ENCODE measurements at places on chromosomes 3 and 15.
A peak's percentile ranks its signal among the peaks of the same experiment; 100 is the strongest.

- DNase-seq, result no peak
These were observed 623.5 kb downstream of the EDEM1 start for GRCh38 chr3:5811016-5811415.

DNA sequence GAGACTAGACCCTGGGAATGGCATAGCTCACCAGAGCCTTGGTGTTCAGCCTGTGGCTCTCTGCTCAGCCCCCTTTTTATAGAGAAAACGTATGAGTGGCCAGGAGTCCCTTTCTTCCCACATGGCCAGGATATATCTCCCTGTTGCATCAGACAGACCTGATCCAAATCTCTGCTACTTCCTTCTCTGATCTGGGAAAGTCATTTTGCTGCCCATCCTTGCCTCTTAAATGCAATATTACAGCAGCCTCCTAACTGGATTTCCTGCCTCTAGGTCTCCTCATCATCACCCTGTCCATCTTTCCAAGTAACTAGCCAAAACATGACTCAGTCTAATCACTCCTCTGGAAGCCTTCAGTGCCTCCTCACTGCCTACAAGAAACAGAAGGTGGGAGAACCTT, 42.9 kb downstream of the CTDSPL start:
- DNase-seq, result no peak

DNA sequence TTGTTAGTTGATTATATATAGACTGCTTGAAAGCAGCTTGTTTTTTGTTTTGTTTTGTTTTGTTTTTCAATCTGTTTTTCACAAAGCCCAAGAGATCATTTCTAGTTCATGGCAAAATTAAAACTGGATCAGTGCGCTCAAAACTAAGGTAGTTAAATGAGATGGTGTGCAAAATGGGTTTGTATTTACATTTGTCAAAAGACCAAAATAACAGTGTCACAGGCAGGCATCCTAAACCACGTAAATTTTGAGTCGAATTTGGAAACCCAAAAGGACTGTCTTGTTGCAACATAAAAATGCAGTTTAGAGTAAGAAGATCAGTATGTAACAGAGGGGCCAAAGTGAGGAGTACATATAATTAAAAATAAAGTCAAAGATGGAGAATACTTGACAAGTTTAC, 2.4 kb downstream of the DMXL2 start:
- DNase-seq, result no peak

GRCh38 chr3:189748046-189748445, 116.9 kb downstream of the TP63 start:
- no peak for DNase-seq

DNA sequence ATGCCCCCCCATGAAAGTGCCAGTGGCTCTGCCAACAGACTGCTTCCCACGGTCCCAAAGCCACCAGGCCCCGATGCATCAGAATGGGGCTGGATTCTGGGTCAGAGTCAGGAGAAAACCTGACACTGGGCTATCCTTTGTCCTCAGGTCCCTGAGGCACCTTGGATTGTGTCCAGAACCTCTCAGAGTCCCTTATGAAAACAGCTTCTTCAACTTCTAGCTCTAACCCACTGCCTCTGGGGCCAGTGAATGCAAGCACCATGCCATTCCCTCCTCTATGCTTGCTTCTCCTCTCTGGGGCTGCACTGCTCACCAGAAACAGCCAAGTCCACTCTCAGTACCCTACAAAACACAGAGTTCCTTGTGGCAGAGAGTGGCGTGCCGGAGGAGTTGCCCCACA, 9.9 kb downstream of the CRABP1 start:
- DNase-seq, result no peak

DNA sequence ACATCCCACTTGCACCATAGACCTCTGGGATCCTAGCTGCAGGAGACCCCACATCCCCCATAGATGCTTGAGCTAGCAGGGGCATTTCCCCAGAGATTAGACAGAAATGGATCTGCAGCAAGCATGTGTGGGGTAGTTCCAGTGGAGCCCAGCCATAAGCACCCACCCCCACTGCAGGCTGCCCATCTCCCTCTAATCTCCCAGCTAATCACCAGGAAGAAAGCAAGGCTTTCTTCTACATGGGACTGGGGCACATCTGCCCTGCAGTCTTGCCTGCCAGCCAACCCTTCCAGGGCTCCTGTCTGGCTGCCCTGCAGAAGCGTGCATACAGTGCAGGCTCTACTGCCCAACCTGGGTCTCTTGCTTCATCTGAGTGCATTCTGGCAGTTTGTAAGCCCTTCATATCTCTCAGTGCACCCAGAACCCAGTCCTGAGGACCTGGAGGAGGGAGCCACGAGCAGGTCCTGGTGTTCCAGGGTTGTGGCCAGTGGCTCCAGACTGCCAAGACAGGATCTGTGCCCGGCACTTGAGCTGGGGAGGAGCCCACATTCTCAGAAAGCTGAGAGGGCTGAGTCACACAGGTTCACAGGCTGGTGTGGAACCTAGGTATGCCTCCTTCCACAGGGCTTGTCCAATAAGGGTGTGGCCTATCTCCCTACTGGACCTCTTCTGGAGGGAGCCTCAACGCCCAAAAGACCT, 49.9 kb upstream of the IGSF11 start:
- DNase-seq, result no peak

GRCh38 chr15:79804838-79805237, 92.0 kb downstream of the MTHFS start:
- DNase-seq, result no peak

- peak; percentile 42 for DNase-seq
These were observed 7.6 kb downstream of the PFKFB4 start for GRCh38 chr3:48548729-48549705.

DNA sequence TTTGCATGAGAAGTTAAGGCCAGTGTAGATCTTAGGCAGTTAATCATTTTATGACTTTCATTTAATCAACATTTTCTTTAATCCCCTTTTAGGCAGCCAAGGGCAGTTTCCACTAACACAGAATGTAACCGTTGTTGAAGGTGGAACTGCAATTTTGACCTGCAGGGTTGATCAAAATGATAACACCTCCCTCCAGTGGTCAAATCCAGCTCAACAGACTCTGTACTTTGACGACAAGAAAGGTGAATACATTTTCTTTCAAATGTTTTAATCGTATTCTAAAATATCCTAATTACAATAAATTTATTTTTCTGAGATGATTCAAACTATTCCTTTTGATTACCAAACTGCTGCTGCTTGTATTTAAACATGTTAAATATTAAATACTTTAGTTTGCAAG, 843.2 kb downstream of the CADM2 start:
- DNase-seq, result no peak

DNA sequence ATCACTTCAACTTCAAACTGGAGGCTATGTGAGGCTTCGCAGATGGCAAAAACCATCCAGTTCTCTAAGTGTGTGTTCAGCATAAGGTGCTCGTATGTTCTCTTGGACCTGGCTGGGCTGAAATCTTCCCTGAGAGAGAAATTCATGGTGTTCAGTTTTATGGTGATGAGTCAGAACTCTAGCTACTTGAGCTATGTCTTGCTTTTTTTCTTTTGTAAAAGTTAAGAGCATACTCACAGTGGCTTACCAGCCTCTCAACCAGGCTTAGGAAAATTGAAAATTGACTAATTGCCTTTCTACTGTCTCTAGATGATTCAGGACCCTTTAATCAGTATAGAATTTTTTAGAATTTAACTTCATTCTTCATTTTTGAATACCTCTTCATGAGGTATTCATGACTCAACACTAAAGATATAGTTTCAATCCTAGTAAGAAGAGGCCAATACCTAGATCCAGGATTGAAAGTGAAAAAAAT, 617.5 kb downstream of the TBL1XR1 start:
- DNase-seq, result no peak

- no peak for DNase-seq
These were observed 15.2 kb downstream of the MAGEF1 start for GRCh38 chr3:184696697-184697096.

DNA sequence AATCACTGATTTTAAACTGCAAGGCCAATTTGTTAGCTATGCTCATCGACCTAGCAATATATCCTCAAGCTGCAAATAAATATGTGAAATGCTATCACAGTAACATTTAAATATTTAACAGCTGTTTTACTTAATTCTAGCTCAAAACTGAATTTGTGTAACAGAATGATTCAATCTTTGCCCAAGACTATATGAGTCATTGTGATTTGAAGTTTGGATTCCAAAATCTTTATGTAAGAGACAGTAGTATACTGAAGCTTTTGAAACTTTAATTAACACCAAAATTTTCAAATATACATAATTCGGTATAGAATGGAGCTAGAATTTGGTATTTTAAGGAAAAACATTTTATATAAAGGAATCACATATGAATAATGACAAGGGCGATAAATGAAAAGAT, 603.0 kb upstream of the ROBO2 start:
- no peak for DNase-seq

- DNase-seq, result no peak
These were observed 46.2 kb upstream of the FOXP1 start for GRCh38 chr3:71629711-71630110.

- DNase-seq, result no peak
These were observed 483.8 kb downstream of the TUSC7 start for GRCh38 chr3:117193390-117193789.

DNA sequence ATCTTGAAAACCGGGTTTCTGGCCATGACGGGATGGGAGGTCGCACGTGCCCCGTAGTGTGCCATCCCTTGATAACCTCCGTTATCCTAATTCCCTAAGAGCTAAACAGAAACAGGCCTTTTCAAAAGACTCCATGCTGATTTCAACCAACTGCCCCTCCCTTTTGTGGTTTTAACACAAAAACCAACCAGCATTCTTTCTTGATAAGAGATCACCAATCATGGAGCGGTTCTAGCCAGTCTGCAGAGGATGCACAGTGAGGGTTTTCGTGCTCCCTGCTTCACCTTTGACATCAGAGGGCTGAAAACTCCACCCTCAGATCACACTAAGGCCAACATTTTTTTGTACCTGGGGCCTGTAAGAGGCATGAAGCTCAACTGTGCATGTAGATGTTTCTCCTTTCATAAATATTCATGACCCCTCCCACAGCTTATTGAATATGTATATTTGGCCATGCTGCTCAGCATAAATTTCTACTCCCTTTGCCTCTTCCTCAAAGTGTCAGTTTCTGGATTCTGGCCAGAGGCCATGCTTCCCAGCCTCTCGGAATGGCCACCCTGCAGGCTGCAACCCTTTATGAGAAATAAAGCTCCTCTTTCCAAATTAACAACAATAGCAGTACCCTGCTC, 41.3 kb downstream of the FAM3D start:
- no peak for DNase-seq

- no peak for DNase-seq
These were observed 119.2 kb upstream of the TP63 start for GRCh38 chr3:189512039-189512438.

DNA sequence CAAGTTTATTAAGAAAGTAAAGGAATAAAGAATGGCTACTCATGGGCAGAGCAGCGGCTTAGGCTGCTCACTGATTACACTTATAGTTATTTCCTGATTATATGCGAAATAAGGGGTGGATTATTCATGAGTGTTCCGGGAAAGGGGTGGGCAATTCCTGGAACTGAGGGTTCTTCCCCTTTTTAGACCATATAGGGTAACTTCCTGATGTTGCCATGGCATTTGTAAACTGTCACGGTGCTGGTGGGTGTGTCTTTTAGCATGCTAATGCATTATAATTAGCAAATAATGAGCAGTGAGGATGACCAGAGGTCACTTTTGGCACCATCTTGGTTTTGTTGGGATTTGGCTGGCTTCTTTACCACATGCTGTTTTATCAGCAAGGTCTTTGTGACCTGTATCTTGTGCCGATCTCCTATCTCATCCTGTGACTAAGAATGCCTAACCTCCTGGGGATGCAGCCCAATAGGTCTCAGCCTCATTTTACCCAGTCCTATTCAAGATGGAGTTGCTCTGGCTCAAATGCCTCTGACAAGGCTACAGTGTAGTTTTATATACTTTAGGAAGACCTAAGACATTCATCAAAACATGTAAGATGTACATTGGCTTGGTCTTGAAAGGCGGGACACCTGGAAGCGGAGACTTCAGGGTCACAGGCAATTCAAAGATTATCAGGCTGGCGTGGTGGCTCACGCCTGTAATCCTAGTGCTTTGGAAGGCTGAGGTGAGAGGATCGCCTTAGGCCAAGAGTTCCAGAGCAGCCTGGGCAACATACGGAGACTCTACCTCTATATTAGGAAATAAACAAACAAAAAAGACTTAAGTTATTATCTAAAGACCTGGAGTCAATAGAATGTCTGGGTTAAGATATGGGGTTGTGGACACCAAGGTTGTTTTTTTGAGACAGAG, 3.2 kb upstream of the BLOC1S6 start:
- DNase-seq, result no peak

DNA sequence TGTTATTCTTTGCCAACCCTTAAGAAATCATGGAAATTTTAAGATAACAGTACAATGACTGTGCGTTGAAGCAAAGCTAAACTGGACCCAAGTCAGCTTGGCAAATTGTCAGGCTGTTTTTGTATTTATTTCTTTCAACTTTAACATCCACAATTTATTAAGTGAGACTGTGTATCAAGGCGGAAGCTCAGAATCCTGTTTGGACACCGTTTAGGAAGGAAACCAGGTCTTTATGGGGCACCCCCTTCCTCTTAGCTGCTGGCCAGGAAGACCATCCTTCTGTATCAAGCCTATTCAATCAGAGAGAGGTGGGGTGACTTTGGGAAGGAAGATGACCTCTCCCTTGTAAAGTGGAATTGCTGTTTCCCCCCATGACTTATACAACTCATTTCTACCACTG, 166.0 kb downstream of the MCTP2 start:
- DNase-seq, result no peak

DNA sequence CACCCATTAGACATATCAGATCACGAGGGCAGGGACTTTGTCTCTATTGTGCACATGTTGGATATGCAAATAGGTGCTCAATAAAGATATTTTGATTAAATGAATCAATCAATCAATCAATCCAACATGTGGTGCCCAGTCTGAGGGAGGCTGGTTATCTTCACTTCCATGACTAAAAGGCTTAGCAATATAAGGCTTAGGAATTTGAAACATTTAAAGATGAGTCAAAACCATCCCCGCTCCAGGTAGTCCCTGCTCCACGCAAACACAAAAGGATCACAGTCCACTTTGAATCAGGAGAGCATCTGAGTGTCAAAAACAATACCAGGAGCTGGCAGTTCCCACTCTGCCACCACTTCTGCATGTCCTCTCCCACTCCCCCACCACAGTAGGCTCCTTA, 25.8 kb upstream of the PRICKLE2 start:
- no peak for DNase-seq

DNA sequence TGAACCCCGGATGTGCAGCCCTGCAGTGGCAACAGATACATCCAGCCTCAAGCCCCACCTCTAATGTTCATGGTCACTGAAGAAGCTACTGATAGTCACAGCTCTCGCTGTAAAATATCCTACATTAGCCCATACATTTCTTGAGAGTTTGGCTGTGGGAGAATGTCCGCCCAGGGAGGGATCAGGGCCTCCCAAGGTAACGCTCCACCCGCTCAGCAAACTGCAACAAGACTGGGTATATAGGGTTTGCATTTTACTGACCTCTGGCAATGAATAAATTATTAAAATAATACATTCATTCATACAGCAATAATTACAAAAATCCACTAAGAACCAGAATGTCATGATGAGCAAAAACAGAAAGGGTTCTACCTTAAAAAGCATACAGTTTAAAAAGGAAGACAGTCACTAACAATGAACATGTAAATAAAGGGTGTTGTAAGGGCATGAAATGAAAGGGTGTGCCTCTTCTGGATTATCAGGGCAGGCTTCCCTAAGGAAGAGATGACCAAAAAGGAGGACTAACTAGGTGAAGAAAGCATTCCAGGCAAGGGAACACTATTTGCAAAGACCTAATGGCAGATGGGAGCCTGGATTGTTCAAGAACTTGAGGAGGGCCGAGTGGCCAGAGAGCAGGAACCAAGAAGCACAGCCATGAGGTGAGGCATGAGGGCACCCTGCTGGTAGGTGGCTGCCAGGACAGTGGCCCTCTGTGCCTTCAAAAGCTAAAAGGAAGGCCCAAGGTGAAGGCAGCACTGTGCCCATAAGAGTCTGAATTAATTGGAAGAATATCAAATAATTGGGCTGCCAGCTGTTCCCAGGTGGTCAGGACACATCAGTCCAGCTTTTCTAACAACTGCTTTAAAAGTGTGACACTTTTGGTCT, 28.1 kb upstream of the CTDSPL start:
- DNase-seq, result no peak

Measured in iPS DF 19.7 (cell line).